CD4-positive, alpha-beta T cell (primary cell): ENCODE measurements at places on chromosomes 5 and 9.

DNA sequence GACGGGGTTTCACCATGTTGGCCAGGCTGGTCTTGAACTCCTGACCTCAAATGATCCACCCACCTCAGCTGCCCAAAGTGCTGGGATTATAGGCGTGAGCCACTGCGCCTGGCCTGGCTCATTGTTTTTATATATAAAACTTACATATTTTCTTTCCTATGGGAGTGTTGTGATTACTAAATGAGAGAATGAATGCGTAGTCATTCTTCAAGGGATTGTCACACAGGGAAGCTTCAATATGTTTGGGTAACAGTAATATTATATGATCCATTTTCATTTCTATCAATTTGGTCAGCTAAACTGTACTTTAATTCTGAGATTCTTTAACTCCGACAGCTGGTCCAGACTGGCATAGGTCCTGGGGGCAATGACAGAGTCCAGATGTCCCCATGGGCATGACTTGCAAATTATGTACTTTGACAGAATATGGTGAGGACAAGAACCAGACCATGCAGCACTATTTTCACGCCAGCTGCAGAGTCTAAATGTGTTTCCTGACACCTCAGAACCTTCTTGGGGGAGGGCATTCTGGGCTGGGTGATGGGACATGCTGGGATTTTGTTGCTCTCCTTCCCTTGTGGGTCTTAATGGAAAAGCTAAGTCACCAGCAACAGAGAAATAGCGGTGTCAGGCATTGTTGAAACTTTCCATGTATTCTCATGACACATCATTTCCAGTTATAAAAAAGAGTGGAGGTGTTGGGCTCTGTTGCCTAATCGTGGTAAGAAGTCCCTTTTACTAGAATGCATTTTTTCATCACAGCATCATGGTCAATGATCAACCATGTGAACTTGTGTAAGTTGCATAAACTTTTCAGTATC lies 40.9 kb upstream of the TNC start:
- DNase-seq, result no peak

- no peak for DNase-seq
Measured at GRCh38 chr5:178529080-178529479, 61.1 kb downstream of the COL23A1 start.

- DNase-seq, result no peak
Measured at GRCh38 chr9:113964495-113965170, 88.5 kb downstream of the ZNF618 start.

GRCh38 chr9:9951556-9952160 lies 661.1 kb downstream of the PTPRD start:
- no peak for DNase-seq

- no peak for DNase-seq
Measured at GRCh38 chr5:15943487-15943886, 236.1 kb downstream of the MARCHF11 start.
